ENCODE measurements at places on chromosomes 12 and 14. TPM values are rescaled to one million over a fixed set of nuclear protein-coding genes. Genes with fewer than 3 reads are reported as not detected.

The GPR132 gene
- total RNA-seq = not detected

The BATF gene
- not detected for total RNA-seq

The TSHR gene
- total RNA-seq = not detected

The LTBP2 gene
- 214 TPM for total RNA-seq

The CNTN1 gene
- 0.38 TPM for total RNA-seq

The DDX54 gene
- total RNA-seq = 43.4 TPM

The CDH24 gene
- total RNA-seq = 15.7 TPM

The SCNN1A gene
- total RNA-seq = 0.09 TPM

The ATP6V1D gene
- total RNA-seq = 96.8 TPM

All from endothelial cell of coronary artery (primary cell).